Right renal pelvis (tissue), 4 donors: ENCODE measurements at places on chromosomes 5 and 9.

- DNase-seq, result no peak
These were observed 18.4 kb downstream of the ADAMTS16 start for GRCh38 chr5:5158472-5158895.

DNA sequence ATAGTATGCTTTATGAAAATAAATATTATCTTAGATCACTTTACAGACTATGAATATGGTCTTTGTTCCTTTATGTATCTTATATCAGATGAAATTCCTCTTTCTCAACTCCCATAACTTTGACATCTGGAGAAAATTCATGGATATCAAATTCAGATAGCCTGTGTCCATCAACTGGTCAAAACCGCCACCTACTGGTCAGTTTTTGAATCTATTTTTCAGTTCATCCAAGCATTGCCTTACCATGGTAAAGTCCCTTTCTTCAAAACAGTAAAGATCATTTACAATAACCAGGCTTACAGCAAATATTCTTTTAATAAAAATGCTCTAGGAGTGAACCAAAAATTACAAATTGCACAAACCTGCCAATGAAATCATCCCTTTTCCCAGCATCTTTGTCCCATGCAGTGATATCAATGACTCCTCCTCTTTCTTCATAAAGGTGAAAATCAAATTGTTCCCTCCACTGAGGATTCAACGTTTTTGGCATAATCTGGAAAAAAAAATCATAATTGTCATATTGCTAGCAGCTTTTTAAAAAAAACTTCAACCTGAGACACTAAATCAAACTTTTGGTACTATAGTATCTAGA is 290.5 kb downstream of the SLF1 start:
- no peak for DNase-seq

DNA sequence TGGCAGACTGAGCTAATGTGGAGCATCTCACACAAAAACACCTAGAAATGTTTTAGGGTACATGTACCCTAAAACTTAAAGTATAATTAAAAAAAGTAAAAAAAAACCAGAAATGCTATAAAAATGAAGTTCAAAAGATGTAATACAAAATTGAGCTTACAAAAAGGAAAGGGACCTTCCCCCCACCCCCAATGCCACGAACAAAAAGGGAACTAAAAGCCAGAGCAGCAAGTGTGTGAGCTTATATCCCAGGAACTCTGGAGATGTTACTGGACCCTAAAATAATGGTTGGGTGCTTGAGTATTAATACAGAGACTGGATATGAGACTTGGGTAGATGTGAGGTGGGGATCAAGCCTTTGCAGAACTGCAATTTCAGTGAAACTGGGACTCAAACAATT is 11.0 kb downstream of the SPATA9 start:
- no peak for DNase-seq

- DNase-seq, result no peak
These were observed 815 bp upstream of the URM1 start for GRCh38 chr9:128370367-128370751.
